Left colon (tissue), 2 donors: ENCODE measurements at places on chromosomes 6 and 20. TPM values are rescaled to one million over a fixed set of nuclear protein-coding genes. Genes with fewer than 3 reads are reported as not detected.

Gene MCCD1
- total RNA-seq, result not detected

Gene SALL4
- total RNA-seq, result 0.09 TPM

Gene SLC16A10
- total RNA-seq, result 4.0 TPM

Gene OOEP
- total RNA-seq, result not detected

Gene ELOVL4
- 0.31 TPM for total RNA-seq

Gene RNASET2
- total RNA-seq, result 130 TPM

Gene MMP24OS
- 109 TPM for total RNA-seq

Gene VSX1
- total RNA-seq, result not detected

Gene LPA
- not detected for total RNA-seq

Gene HEY2
- 1.3 TPM for total RNA-seq

Gene FKBP5
- 252 TPM for total RNA-seq

Gene EEF1A2
- 1.8 TPM for total RNA-seq

Gene APCDD1L
- 0.40 TPM for total RNA-seq

Gene CALHM4
- not detected for total RNA-seq

Gene B3GAT2
- total RNA-seq, result not detected

Gene C6orf58
- total RNA-seq, result not detected

Gene BMP5
- total RNA-seq, result 1.8 TPM

Gene CTNNBL1
- 37.6 TPM for total RNA-seq

Gene ID4
- total RNA-seq, result 2.8 TPM

Gene EGFL8
- 19.9 TPM for total RNA-seq
